ENCODE measurements at places on chromosomes 6 and 20. TPM values are rescaled to one million over a fixed set of nuclear protein-coding genes. Genes with fewer than 3 reads are reported as not detected.

TINAG gene
- total RNA-seq: not detected

CST4 gene
- not detected for total RNA-seq

HLA-DOA gene
- total RNA-seq: not detected

CALHM6 gene
- total RNA-seq: not detected

DEFB132 gene
- total RNA-seq: not detected

BMP7 gene
- not detected for total RNA-seq

SLC22A23 gene
- 11.9 TPM for total RNA-seq

SLPI gene
- total RNA-seq: 273 TPM

KIAA0408 gene
- total RNA-seq: not detected

OR2B2 gene
- not detected for total RNA-seq

Measured in MCF 10A (cell line).